ENCODE measurements at places on chromosomes 4 and X.

- DNase-seq: no peak
Measured at GRCh38 chr4:42453612-42454011, 56.3 kb downstream of the SHISA3 start.

- DNase-seq: peak; percentile 74
Measured at GRCh38 chr4:16225863-16226815, at the start of gene TAPT1. Gene TAPT1, minus strand, starts transcription at chr4:16226471. Its CDS starts 14 bp downstream, at chr4:16226457.

- no peak for DNase-seq
Measured at GRCh38 chrX:53440101-53440500, 5.9 kb upstream of the HSD17B10 start.

DNA sequence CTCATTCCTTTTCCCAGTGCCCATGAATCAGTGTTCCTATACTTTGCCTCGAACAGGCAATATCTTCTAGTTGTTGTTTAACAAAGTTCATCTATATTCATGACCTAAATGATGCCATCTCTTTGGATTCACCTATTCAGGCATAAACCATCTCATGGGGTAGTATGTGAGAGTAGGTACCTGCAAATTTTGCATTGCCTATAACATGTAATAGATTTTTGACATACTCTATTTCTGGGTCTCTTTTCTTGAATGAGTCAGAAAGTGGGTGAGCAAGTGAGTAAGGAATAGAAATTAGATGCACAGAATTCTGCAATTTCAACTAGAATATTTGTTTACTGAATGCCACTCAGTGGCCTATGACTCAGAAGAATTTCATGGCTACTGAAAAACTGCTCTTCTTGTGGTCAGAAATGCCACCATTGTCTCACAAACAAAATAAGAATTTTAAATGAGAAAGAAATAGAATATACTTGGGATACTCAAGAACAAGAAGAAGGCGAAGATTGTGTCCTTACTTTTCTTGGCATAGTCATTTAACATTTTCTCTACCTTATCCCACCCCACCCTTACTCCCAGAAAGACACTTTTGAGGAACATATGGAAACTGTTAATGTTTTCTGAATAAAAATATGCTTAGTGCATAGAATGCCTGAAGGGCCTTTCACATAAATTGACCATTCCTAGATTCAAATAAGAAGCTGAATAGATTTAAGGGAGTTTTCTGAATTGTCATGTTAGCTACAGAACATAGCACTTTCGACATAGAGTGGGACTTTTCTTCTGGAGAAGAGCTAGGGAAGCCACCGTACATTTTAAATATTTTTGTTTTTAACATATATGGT lies 86.8 kb downstream of the HHIP start:
- DNase-seq: no peak

GRCh38 chr4:6772223-6772928 lies 10.2 kb upstream of the KIAA0232 start:
- no peak for DNase-seq

- DNase-seq: no peak
Measured at GRCh38 chr4:89111833-89112563, 665 bp downstream of the TIGD2 start.

GRCh38 chr4:116020141-116020722 lies 906.8 kb upstream of the NDST4 start:
- no peak for DNase-seq

- no peak for DNase-seq
Measured at GRCh38 chrX:3393581-3394111, 47.2 kb upstream of the MXRA5 start.

DNA sequence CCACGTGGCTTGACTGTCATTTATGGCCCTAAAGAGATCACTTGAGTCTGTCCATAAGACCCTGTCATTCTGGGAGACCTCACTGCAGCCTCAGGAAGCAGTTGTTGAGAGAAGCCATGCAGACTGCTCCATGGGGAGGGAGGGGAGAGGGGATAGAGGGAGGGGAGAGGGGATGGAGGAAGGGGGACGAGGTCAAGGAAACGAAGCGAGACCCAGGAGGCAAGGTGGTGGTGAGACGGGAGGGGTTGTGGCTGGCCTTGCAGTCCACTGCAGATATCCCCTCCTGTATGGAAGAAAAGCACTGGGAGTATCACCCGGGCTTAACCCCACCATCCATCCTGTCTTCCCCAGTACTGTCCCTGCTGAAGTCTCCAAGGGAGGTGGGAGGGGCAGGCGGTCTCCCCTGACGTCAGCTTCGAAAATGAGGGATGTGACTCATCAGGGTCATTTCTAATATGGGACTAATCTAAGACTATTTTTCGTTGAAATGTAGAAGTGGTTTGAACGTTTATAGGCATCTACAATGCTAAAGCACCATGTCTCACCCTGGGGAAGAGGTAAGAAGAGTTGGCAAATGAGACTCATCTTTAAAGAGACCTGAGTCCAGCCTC lies 5.6 kb downstream of the TMEM255A start:
- no peak for DNase-seq
